ENCODE measurements at places on chromosomes 13 and 19.

DNA sequence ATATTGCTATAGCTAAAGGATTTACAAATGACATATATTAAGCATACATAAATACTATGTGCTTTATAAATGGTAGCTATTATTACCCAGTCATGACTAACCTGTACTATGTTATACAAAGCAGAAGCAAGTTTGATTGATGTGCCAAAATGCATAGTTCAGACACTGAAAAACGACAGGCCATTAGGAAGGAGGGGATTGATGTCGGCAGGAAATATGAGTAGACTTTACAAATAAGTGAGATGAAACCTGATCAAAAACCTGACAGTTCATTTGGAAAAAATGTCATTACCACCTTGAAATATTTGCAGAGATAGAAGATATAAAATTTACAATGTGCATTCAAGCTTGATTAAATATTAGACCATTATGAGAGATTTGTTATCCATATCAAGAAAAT, 38.8 kb upstream of the TPP2 start:
- DNase-seq, result no peak

GRCh38 chr19:10431254-10431942, 11.1 kb downstream of the PDE4A start:
- peak; percentile 69 for DNase-seq

DNA sequence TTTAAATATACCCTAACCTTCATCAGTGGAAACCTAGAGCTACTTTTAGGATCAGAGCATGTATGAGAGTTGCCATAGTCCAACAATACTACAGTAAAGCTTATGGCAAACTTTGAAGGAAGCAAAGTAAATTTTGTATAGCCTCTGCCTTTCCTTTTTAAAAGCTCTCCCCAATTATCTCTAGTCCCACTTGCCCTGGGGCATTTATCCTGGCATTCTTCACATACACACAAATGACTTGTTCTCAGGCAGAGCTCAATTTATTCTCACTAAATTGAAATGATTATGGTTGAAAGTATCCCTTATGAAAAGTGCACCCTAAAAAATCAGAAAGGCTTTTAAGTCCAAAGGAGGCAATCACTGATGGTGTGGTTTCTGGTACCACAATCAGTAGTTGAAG, 94.1 kb upstream of the UFM1 start:
- DNase-seq, result no peak

GRCh38 chr19:55173714-55174409, 6.2 kb downstream of the SYT5 start:
- DNase-seq, result no peak

GRCh38 chr13:102598061-102598460, 1.3 kb downstream of the TPP2 start:
- DNase-seq, result no peak

GRCh38 chr13:51838240-51838846, 6.6 kb downstream of the TMEM272 start:
- no peak for DNase-seq

DNA sequence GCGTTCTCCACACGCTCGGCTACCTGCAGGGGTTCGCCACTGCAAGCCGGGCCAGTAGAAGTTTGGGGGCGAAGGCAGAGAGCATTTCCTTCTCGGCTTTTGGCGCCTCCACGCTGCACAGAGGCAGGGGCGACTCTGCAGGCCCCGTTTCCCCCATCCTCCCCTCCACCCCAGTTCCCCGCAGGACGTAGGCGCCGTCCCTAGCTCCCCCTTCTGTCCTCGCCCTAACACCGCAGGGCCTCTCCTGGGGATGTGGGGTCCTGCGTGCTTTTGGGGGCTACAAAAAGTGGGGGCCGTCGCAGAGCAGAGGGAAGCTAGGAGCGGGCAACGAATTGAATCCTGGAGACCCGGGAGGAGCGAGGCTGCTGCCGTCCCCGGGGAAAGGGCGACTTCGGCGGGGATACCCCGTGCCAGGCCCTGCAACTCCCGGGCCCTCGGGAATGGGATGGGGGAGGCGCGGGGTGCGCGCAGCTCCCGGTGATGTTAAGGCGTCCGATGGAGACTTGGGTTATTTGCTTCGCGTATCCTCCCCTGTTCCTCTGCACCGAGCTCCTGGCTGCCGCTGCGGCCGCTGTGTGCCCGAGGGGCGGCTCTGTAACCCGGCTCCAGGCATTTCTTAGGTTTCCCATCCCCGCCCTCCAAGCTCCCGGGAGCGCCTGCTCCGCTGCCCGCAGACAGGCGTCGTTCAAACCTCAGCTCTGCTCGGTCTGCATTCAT, 255.9 kb upstream of the SOX21 start:
- DNase-seq, result peak; percentile 34

- no peak for DNase-seq
These were observed 89.8 kb downstream of the ZNF429 start for GRCh38 chr19:21595185-21595584.

GRCh38 chr13:106036870-106037269, 498.6 kb downstream of the EFNB2 start:
- DNase-seq, result no peak

DNA sequence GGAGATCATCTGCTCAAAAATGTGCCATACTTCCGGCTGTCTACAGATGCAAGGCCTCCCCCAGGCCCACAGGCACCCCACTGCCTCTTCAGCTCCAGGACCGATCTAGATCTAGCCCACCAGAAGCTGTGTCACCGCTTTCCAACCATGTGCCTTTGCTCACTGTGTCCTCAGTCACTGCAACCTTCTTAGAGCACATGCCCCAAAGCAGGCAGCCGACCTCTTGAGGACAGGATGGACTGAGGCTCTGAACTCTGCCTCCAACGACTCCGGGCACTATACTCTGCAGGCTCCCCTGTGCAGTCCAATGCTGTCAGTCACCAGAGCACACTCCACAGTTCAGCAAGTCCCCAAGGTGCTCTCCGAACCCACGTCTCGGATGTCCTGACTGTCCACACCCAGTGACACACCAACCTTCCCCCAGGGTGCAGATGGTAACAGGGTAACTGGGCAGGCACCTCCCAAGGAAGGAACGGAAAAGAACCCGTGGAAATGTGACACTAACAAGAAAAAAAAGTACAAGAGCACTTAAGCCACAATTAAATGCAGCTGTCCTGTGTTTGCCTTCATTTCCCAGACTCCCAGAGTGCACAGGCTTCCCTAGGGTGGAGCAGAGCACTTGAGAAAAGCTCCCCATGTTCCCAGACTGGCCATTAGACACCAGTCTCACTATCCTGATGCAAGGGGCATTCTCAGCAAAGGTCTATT, 4.8 kb downstream of the STK24 start:
- no peak for DNase-seq

GRCh38 chr13:48492470-48493065, 40.3 kb downstream of the RCBTB2 start:
- peak; percentile 49 for DNase-seq

GRCh38 chr13:93515267-93515666, 288.7 kb downstream of the GPC6 start:
- DNase-seq, result no peak

DNA sequence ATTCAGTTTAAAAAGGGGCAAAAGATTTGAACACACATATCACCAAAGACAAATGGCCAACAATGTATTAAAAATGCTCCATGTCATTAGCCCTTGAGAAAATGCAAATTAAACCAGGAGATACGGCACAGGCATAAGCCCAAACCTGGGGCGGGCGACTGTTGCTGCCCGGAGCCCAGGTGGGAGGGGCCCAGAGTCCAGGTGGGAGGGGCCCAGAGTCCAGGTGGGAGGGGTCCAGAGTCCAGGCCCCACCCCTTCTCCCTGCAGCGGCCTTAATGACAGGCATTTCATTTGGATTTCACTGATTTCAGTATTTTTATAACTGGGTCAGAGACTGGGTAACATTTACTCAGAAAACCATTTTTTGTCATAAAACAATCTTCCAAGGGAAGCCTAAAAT, 78.2 kb downstream of the RASA3 start:
- DNase-seq, result no peak

- DNase-seq, result no peak
These were observed 8.2 kb upstream of the DHDH start for GRCh38 chr19:48925240-48925843.

- no peak for DNase-seq
These were observed 57.2 kb downstream of the SPATA13 start for GRCh38 chr13:24217601-24218281.

- no peak for DNase-seq
These were observed 4.0 kb downstream of the SELENOV start for GRCh38 chr19:39518975-39519374.

DNA sequence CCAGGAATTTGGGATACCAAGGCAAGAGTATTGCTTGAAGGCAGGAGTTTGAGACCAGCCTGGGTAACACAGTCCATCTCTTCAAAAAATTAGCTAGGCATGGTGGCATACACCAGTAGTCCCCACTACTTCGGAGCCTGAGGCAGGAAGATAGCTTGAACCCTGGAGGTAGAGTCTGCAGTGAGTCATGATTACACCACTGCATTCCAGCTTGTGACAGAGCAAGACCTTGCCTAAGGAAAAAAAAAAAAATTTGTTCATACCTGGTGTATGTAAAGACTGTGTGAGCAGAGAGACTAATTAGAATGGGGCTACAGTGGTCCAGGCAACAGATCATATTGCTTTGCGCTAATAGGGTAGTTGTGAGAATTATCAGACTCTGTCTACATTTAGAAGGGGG, 778.3 kb upstream of the PCDH20 start:
- no peak for DNase-seq

GRCh38 chr13:72514146-72514545, 213.3 kb downstream of the MZT1 start:
- no peak for DNase-seq

DNA sequence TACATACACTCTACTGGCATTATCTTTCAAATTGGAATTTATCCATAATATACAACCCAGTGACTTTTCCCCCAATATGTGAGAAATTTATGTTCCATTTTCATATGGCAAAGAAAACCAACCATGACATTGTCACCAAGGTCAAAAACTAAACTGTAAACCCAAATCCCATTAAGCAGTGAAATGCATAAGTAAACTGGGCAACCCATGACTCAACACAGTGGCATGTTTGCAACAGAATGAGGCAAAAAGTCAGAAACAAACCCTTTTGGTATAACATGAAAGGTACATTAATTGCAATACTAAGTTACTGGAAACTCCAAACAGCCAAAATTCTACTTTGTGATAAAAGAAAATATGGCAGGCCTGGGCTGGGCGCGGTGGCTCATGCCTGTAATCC, 4.9 kb downstream of the ZNF878 start:
- DNase-seq, result no peak

DNA sequence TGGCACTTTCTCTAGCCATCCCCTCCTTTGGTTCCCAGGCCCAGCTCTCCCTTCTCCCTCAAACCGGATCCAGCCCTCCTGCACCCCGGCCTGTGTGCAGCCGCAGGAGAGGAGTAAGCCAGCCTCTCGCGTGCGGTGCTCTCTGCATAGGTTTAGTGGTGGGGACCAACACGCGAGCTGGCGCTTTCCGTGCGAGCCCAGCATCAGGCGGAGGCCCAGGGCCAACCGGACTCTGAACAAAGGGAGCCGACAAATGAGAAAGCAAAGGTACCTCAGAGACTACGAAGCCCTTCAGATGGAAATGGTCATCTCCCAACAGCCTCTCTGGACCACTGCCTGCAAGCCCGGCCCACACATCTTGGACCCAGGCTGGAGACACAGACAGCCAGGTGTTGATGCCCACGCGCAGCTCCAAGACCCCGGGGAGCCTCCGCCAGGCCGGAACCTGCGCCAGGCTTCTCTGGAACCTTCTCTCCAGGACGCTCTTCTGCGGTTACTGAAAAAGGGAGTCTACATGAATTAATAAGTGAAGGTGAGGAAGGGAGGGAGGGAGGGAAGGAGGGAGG, 16.5 kb upstream of the LATS2 start:
- no peak for DNase-seq

- peak; percentile 62 for DNase-seq
These were observed 53.2 kb downstream of the GPR12 start for GRCh38 chr13:26707122-26708006.

GRCh38 chr13:90427322-90428272, 919.9 kb upstream of the MIR17HG start:
- no peak for DNase-seq

GRCh38 chr13:51614350-51614786, 30.1 kb downstream of the WDFY2 start:
- DNase-seq, result peak; percentile 49

GRCh38 chr19:44635581-44636438, 7.9 kb upstream of the PVR start:
- DNase-seq, result no peak

DNA sequence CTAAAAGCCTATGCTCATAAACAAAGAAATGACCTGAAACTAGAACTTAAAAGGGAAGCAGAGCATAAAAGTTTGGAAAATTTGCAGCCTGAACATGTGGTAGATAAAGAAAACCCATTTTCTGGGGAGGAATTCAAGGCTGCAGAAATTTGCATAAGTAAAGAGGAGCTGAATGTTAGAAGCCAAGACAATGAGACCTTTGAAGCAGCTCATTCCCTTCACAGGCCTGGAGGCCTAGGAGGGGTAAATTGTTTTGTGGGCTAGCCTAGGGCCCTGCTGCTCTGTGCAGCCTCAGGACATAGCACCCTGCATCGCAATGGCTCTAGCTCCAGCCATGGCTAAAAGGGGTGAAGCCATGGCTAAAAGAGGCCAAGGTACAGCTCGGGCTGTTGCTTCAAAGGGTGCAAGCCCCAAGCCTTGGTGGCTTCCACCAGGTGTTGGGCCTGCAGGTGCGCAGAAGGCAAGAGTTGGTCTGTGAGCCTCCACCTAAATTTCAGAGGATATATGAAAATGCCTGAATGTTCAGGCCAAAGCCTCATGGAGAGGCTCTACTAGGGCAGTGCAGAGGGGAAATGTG, 38.3 kb downstream of the ZIC2 start:
- DNase-seq, result no peak

GRCh38 chr13:101382086-101382485, 34.2 kb downstream of the NALCN start:
- no peak for DNase-seq

DNA sequence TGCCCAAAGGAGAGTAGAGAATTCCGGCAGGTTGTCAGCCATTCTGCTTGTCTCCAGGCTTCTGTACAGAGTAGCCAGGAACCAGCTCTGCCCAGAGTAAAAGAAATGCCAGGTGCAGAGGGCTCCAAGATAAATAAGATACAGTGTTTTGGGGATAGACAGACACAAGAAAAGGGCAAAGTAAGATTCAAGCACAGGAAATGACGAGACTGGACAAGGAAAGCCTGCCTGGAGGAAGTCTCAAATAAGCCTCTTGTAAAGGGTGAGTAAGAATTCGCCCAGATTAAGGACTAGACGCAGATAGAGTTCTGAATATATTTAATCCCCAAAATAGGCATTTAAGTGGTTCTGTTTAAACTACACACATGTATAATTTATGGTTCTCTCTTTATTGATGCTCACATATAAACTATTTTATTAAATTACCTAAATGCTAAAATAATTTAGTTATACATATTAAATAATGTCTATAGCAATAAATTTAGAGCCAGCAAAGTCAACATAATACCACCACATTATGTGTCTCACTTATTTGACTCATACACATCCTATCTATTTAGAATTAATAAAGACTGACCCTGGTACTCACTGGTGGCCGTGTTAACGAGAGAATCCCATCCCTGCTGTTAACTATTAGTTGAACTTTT, 98.4 kb upstream of the RAP2A start:
- DNase-seq, result no peak

DNA sequence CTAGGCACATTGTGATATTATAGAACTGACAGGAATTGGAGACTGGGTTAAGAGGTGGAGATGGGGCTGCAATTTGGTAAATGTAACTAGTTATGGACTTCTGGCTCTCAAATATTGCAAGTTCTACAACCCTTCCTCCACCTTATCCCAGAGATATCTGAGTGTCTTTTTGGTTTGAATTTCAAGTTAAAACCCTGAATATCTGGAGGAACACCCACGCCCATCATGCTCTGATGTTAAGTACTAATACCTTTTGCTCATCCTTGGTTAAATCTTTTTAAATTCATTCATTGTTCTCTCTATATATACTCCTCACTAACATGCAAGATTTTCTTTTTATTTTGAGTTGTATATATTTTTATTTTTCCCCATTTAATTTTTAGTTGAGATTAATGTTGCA, 28.9 kb downstream of the ITGBL1 start:
- DNase-seq, result no peak

Measured in GM13976 (cell line).